ENCODE measurements at places on chromosomes 6 and 20.

DNA sequence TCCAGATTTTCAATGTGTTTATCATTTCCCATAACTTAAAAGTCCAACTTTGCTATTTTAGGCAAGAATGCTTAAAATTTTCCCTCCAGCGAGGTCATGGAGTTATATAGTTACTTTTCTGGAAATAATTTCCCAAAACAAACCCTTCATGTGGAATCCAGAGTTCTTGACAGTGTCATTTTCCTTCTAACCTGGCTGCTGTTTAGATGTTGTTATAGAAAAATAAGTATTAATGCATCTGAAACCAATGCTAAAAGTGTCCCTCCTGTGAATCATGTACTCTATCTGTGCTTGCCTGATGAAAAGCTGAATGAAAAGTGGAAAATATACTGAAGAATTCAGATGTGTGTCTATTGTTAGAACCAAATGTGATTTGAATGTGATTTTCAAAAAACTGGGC, 245.3 kb upstream of the HSF2 start:
- DNase-seq = no peak
- no peaks in the 10 kb centered on the region for H3K36me3 ChIP-seq
- H3K27me3 ChIP-seq = peaks cover 2% of the 10 kb centered on the region
- H3K27ac ChIP-seq = no peak overlapping the region
- H3K4me1 ChIP-seq = no peaks in the 10 kb centered on the region

GRCh38 chr6:56279331-56280080, 32.1 kb upstream of the COL21A1 start:
- H3K4me3 ChIP-seq = no peak overlapping the region
- H3K27me3 ChIP-seq = no peaks in the 10 kb centered on the region
- no peaks in the 10 kb centered on the region for H3K4me1 ChIP-seq
- H3K36me3 ChIP-seq = no peaks in the 10 kb centered on the region
- no peak overlapping the region for H3K27ac ChIP-seq

DNA sequence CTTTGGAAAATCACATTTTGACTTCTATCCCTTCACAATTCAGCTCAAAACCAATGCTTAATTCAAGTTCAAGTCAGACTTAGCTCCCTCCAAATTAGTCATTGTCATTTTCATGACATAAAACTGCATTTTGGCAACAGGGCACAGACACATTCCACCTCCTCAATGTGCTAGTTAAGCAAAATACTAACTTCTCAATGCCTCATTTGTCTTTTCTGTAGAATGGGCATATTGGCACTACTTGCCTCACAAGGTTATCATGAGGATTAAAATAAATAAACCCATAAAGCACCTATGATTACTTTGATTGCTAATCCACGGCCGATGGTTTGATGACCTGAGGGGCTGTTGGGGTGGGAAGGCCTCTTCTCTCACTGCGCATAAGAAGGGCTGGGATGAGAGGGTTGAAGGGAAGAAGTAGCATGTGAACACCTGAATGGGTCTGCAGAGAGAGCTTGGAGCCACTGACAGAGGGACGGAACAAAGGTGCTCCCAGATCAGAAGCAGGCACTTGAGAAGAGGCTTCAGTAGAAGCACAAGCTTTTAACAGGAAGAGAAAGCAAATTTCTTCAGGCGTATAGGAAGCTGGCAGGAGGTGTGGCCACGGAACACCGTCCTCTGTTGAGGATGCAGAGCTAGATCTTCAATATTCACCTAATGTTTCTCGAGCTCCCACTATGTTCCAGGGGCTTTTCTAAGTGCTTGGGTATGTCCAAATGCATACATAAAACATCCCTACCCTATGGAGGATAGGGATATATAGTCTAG, 11.7 kb upstream of the TBC1D7 start:
- H3K27ac ChIP-seq = no peak overlapping the region
- DNase-seq = no peak
- H3K4me1 ChIP-seq = peaks cover 33% of the 10 kb centered on the region
- peaks cover 2% of the 10 kb centered on the region for H3K27me3 ChIP-seq
- no peak overlapping the region for H3K4me3 ChIP-seq

DNA sequence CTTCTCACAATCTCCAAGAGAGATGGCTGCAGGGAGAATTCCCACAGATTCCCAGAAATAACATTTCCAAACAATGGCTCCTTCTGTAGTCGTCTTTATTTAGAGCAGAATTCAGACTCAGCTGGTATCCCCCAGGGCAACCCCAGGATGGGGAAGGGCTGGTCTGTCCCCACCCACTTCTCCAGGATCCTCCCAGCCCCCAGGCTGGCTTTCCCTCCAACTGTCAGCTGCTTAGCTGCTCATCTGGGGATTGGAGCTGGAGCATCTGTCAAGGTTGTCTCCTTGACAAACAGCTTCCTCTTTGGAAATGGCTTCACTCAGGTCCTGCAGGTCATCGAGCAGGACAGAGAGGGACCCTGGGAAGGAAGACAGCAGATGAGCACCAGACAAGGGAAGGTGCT, 3.5 kb upstream of the PSORS1C2 start:
- H3K27ac ChIP-seq = no peak overlapping the region
- H3K36me3 ChIP-seq = peaks cover 1% of the 10 kb centered on the region
- peaks cover 3% of the 10 kb centered on the region for H3K27me3 ChIP-seq
- H3K4me3 ChIP-seq = no peak overlapping the region
- no peak for DNase-seq

DNA sequence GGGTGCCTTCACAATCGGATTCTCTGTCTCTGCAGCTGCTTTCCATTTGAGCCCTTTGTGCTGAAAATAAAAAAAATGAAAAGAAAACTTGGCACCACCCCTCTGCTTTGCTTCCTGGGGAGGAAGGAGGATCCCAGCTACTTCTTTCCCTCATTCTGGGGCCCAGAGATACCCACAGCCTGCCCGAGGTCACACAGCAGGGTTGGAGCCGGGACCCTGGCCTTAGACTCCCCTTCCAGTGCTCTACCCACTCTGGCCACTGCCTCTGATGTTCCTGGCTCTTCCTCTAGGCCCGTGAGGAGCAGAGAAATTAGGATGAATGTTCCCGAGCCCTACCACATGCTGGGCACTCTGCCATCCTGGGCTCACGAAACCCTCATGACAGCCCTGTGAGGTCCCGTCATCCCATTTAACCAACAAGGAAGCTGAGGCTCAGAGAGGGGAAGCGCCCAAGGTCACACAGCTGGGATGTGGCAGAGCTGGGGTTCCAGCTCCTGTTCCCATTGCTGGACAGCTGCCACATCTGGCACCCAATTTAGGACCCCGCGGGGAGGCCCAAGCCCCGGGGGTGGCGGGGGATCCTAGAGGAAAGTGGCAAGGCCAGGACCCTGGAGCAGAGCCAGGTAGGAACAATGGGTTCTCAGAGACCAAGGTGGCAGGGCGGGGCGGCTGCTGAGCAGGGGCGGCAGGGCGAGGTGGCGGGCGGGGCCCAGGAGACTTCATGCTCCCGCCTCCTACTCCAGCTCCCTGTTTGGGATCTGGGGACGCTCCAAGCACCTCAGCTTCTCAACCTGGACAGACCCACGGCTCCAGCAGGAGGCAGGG, 76.6 kb downstream of the CEBPB start:
- H3K4me3 ChIP-seq = no peak overlapping the region
- H3K36me3 ChIP-seq = no peaks in the 10 kb centered on the region
- H3K4me1 ChIP-seq = peaks cover 23% of the 10 kb centered on the region
- H3K27ac ChIP-seq = peak overlapping the region; percentile 52
- H3K27me3 ChIP-seq = peaks cover 14% of the 10 kb centered on the region

All from activated T-helper 1 cell treated with anti-CD3 and anti-CD28 coated beads, Interleukin-12 subunit alpha, Interleukin-12 subunit beta, Interleukin-2, Interleukin-4 antibody, amounts not matched to agents 30 ng/mL and 10 ng/mL and 1 ng/mL, durations not matched to agents 14 hours and 24 hours and 36 hours (primary cell).